Testis (tissue), 5 donors: ENCODE measurements at places on chromosomes 11 and 22.

DNA sequence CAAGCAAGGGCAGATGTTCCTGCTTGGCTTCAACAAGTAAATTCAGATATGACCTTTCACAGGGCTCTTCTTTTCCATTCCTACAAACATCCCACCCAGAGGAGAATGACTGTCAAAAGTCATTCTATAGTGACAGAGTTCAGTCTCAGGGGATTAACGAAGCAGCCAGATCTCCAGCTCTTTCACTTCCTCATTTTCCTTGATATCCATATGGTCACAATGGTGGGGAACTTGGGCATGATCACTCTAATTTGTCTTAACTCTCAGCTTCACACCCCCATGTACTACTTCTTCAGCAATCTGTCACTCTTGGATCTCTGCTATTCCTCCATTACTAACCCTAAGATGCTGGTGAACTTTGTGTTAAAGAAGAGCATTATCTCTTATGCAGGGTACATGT is 15.0 kb upstream of the OR8B8 start:
- no peak for DNase-seq

DNA sequence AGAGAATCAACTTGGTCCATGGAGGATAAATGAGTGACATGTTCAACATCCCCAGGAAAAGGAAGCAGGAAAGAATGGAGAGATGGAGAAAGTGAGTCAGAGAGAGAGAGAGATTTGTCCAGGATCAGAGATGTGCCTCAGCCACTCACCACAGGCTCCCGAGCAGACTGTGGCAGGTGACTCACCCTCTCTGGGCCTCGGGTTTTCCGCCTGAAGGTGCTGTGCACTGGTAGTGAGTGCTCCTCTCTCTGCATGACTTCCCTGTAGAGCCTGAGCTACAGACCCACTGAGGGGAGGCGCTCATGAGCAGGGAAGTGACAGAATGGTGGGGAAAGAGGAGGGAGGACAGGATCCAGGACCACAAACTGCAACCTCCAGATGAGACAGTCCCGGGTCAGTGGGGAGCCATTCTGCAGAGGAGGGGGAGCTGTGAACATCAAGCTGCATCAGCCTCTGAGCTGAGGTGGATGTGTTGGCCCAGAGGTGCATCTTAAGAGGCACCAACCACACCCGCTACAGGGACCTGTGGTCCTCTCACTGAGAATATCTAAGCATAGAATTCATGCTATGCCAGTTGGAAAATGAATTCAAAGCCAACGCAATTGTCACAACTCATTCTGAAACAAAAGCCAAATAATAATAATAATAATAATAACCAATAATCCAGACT is 433.4 kb downstream of the BRD1 start:
- peak; percentile 0 for DNase-seq

GRCh38 chr11:88478136-88478815 is 140.7 kb upstream of the CTSC start:
- no peak for DNase-seq

GRCh38 chr11:1826552-1827094 is 8.2 kb upstream of the SYT8 start:
- peak; percentile 53 for DNase-seq

GRCh38 chr22:34880662-34881061 is 185.3 kb upstream of the ISX start:
- DNase-seq: peak; percentile 14

DNA sequence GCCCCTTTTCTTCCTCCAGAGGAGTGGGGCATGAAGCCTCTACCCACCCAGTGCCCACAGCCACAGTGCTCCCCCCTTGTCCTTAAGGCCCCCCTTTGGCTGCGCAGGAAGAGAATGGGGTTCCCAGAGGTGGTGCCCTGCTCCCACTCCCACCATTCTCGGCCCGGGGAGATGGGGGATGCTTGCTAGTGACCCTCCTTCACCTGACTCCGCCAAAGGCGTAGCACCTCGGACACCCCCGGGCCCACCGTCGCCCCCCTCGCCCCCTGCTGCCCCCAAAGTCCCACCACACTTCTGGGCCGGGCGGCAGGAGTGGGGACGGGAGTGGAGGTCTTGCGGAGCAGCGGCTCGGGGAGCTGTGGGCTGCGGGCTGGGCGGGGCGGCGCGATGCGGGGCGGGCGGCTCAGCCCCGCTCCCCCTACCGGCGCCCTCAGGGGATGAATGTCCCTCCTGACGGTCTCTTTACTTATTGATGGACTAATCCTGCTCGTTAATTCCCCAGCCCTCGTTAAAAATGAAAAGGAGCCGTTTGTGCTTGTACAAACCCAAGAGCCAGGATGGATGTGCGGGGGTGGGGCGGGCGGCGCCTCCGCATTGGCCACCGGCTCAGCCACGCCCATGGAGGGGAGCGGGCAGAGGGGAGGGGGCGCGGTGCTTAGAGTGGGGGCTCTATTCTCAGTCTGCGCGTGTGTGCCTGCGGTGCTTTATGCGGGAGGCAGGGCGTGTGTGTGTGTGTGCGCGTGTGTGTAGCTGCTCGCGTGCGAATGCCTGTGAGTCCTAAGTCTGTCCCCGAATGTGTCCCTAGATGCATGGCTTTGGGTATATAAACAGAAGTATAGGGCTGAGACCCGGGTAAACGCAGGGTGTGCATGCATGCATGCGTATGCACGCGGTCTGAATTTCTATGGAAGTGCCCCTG is 25.6 kb downstream of the SYT7 start:
- DNase-seq: peak; percentile 40

GRCh38 chr11:125431009-125431408 is 65.1 kb downstream of the FEZ1 start:
- no peak for DNase-seq

- no peak for DNase-seq
Measured at GRCh38 chr11:64458997-64459396, 100.0 kb downstream of the RPS6KA4 start.

- DNase-seq: no peak
Measured at GRCh38 chr11:15613251-15613650, 498.5 kb downstream of the INSC start.

DNA sequence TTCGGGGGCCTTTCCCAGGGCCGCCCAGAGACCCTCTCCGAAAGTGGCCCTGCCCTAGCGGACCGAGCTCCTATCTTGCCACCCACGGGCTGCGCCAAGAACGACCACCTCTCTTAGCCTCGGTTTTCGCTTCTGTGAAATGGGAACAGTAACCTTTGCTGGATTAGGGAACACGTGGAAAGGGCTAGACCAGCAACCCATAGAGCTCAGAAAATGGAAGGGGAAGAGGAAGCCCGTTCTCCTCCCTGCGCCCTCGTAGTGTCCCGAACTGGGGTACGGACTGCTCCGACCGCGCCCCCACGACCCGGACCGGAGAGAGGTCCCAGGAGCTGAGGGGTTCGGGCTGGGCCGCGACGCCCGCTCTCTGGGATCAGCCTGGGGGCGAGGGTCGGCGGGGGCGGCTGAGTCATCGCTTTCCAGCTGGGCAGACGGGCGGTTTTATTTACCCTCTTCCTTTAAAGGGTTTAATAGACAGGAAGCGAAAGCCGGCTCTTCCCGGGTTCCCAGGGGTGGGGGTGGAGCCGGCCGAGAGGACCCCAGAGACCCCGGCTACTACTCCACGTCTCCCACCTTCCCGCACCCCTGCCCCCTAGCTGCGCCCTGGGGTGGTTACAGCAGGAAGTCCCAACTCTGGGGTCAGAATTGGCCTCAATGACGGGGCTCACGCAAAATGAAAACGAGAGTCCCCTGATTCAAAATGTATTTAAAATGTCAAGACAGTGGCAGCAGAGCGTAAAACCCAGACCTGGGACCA is 907 bp upstream of the PHLDA2 start:
- DNase-seq: no peak

- DNase-seq: no peak
Measured at GRCh38 chr11:19253817-19254216, 13.1 kb upstream of the E2F8 start.

GRCh38 chr22:44444341-44445306 is 53.4 kb downstream of the RTL6 start:
- DNase-seq: no peak

DNA sequence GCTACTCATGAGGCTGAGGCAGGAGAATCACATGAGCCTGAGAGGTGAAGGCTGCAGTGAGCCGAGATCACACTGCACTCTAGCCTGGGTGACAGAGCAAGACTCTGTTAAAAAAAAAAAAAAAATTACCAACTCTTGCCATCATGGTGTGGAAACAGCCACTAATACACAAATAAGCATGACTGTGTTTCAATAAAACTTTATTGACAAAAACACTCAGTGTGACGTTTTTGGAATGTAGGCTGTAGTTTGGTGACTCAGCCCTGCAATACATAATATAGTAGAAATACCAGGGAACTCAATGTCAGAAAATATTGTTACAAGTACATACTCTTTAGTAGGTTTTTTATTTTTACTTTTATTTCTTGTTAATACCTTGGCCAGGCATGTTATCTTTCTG is 207.1 kb downstream of the CASP12 start:
- no peak for DNase-seq

GRCh38 chr11:60891103-60891741 is 15.2 kb downstream of the PRPF19 start:
- DNase-seq: peak; percentile 72

DNA sequence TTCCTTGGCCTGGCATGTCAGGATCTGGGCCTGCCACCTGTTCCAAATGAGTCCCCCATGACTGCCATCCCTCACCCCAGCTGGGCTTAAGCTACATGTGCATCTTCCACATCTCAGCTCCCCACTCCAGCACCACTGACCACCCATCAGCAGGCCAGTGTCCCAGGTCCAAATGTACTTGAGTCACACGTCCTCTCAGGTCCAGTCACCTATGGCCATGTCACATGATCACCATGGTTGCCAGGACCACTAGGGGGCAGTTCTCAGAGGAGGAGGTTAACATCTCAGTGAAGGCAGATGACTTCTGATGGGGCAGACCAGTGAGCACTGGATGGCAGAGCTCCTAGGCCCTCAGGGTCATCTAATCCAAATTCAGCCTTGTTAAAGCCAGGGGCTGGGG is 41.9 kb upstream of the WNT11 start:
- DNase-seq: no peak

- no peak for DNase-seq
Measured at GRCh38 chr11:27233654-27234042, 129.4 kb downstream of the CCDC34 start.

DNA sequence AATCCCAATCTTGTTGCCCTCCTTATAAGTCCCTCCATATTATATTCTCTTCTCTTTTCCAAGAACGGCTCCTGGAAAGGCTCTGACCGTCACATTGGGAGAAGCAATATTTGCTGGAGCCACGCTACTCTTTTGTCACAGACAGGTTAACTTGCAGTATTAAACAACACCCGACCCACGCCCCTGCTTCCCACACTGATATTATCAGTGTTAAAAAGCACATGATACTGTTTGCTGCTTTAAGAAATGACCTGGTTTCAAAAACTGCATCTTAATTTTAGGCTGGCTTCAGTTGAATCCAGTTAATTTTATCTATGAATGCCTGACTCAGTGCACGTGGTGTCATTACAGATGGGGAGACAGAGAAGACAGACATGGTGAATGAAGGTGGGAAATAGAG is 3.1 kb downstream of the FLI1 start:
- no peak for DNase-seq

- peak; percentile 14 for DNase-seq
Measured at GRCh38 chr11:2088284-2088683, 50.9 kb downstream of the IGF2 start.
